ENCODE measurements at places on chromosomes 12 and 14.

DNA sequence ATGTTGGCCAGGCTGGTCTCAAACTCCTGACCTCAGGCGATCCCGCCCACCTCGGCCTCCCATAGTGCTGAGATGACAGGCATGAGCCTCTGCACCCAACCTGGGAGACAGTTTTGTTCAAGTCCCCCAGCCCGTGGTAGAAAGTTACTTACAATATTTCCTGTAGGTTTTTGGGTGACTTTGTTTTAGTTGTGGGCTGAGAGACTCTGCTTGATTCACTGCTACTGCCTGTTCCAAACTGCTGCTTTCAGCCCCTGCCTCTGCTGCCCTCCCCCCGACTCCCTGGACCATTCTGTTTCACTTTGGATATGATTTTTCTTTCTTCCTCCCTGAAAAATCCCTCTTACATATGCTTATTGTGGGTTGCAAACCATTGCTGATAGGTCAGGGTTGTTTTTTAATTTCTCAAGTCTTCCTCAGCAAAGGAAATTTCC lies 13.4 kb upstream of the PCNX1 start:
- no peak for DNase-seq

GRCh38 chr12:2029851-2030250 lies 22.9 kb upstream of the CACNA1C start:
- no peak for DNase-seq

GRCh38 chr12:5480938-5481303 lies 49.0 kb downstream of the NTF3 start:
- peak; percentile 55 for DNase-seq

DNA sequence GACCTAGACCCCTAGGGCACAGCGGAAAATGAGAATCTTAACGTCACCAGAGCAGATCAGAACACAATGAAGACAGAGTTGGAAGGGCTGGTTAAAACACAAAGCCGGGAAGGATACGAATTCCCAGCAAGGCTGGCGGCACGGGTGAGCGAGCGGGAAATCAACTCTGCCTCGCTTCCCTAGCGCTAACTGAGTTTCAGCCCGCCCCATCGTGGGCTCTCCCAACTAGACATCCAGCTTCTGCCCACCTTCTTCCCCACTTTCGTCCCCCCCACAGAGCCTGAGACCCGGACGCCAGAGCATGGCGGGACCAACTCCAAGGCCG lies 377 bp downstream of the CCNT1 start:
- DNase-seq, result no peak

- no peak for DNase-seq
Measured at GRCh38 chr14:58430156-58430555, 2.6 kb downstream of the KIAA0586 start.

- DNase-seq, result no peak
Measured at GRCh38 chr14:24911324-24912109, 138.4 kb downstream of the STXBP6 start.

DNA sequence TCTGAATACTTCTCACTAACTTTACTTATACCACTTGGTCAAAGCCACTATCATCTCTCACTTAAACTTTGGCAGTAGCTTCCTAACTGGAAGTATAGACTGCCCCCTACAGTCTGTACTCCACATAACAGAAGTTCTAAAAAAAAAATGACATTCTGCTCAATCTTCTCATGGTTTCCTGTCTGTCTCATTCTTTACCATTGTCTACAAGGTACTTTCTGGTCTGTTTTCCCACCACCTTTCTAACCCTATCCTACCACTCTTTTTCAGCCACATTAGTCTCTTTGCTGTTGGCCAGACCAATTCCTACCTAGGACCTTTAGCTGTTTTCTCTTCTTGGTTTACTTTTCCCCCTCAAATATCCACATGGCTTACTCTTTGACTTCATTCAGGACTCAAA lies 14.7 kb downstream of the CPSF6 start:
- peak; percentile 79 for DNase-seq

- no peak for DNase-seq
Measured at GRCh38 chr14:91315844-91316267, 71.4 kb upstream of the GPR68 start.

- DNase-seq, result no peak
Measured at GRCh38 chr14:24669651-24670050, 35.7 kb upstream of the GZMB start.

DNA sequence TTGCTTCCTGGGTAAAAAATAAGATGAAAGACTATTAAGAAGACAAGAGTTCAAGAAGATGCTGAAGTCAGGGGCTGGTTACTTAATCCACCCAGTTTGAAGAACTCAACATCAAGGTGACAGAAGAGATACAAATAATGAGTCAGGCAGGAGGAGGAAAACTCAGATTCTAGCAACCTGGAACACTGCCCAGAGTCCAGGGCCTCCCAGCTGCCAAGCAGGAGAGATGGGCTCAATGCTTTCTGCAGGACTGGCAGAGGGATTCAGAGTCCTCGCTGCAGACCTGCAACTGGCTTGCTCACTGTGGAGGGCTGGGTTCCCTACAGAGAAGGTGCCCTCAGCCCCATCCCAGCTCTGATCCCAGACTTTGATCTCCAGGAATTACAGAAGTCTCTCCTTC lies 28.6 kb upstream of the CEBPE start:
- no peak for DNase-seq

DNA sequence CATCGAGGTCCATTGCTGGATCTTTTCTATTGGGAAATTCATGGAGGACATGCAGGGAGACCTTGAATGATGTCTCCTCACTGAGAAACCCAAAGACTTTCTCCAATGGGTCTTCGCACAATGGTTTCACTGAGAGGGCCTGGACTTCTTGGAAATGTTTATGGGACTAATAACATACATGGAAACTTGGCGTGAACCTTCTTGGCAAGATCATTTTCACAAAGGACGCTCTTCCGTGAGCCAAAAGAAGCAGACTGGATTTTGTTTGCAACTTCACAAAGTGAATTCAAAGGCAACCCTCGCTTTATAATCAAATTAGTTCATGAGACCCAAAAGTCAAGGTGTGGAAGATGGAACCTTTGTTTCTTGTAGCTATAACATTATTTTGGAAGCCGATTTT lies 154.4 kb downstream of the TMEM132C start:
- DNase-seq, result no peak

DNA sequence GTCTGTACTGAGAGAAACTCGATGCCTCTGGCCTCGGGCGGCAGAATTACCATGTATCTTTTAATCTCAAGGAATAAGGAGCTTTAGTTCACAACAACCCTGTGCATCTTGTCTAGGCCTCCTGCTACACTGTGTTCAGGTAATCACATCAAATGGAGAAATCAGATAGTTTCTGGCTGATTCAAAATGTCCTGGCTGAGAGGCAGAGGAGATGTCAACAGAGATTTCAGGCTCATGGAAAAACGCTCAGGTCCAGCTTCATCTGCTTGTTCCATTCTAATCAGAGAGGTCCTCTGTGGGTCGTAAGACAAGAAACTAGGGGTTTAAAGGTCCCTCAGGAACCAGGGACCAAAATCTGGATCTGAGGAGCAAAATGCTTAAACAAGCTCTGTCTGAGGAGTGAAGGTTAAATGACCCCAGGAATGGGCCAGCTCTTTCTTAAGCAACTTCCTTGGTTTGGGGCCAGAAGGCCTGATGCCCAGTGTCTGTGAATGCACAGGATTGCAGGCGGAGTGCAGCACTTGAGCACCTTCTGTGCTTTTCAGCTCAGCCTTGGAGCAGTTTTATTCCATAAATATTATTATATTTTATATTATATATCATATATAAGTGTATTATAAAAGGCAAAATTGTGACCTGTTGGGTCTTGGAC lies 170.2 kb upstream of the PRICKLE1 start:
- DNase-seq, result no peak

DNA sequence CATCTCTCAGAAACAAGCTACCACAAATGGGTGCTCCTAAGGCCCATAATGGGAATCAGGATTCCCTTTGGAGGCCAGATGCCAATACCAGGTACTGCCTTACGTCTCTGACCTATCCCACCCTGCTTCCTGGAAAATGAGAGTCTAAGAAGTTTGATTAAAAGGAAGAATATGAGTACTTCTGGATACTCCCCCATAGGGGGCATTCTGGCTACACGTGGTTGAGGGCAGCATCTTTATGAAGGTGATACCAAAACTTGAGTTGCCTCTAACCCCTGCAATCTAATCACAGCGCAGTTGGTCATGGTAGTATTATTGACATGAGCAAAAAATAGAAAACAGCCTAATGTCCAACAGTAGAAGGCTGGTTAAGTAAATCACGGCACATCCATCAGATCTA lies 184.2 kb upstream of the LHX5 start:
- DNase-seq, result no peak

DNA sequence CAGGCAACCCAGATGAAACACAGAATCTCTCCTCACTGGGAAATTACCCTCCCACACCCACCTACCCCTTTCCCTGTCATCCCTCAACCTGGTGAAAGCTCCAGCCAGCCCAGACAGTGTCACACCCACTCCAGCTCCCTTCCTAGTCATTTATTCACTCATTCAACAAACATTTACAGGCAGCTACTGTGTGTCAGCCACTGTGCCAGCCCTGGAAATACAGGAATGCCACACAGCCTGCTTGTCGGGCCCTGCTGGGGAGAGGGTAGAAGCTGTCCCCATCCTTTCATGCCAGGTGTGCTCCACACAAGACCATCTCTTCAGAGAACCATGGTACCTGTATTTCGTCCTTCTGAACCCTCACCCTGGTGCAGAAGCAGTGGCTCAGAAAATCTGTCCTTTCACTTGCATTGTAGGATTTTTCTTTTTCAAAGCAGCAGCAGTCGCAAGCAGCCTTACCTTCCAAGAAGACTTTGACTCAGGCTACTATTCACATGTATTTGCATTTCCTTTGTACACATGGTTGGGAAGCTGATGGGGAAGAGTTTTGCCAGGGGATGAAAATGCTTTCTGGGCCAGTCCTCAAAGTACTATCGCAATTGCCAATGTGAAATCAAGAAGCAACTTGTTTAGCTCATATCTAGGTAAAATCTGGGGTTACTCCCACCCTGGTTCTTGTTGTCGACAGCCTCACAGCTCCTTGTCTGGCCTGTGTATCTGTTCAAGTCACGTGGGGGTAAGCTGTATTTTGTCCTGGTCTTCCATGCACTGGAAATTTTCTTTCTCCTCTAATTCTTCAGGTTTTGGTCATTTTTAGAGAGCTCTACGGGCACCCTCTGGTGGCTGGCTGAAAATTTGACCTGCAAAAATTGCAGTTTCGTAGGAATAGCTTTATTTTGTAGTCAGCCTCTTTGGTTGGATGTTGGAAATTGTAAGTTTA lies 147.4 kb upstream of the EGLN3 start:
- peak; percentile 54 for DNase-seq

DNA sequence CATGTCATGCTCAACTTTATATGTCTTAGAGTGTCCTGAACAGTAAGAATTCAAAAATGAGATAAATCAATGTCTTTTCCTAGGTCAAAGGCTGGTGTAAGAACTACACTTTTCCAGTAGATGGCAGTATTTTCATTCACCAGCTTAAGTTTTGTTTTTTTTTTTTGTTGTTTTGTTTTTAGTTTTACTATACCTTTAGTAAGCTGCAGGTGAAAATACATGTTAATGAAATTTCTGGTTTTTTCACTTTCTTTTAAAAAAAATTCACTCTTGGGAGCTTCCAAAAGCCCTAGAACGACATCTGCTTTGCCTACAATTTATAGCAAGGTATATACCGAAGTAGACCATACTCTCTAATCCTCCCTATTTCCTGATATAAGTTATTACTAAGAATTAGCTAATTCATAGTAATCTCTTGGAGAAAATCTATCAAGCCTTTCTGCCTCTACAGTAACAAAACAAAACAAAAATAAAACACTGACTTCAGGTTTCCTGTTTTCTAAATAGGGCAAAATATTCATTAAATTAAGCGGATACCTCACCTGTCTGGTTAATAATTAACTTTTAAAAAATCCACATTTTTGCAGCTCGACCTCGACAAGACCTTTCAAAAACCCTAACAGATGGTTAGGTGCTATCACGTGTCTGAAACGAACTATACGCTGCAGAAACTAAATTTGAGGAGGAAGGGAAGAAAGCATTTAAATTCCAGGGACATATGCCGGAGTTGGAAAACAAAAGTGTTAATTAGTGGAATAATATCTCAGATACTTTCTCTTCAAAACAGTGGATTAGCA lies 2.7 kb upstream of the SAMD4A start:
- peak; percentile 63 for DNase-seq

- DNase-seq, result no peak
Measured at GRCh38 chr12:5626151-5626550, 194.2 kb downstream of the NTF3 start.

DNA sequence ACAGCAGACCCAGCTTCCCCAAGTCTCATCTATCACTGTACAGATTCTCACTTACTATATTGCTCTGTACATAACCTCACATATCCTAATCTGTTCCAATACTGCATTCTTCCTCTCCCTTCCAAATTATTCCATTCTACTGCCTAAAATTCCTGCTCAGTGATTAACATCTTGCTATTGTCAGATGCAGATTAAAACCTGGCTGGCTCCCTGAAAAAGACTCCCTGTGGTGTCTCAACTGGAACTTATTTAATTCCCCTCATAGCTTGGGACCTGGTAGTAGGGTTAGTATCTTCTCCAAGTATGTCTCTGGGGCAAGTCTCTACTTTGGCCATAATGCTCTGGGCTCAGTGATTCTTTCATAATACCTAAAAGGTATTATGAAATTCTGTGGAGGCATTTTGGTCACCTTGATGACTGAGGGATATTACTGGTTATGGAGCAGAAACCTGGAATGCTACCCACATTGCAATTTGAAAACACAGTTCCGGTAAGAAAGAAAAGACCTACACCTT lies 55.8 kb downstream of the PAWR start:
- DNase-seq, result peak; percentile 68

DNA sequence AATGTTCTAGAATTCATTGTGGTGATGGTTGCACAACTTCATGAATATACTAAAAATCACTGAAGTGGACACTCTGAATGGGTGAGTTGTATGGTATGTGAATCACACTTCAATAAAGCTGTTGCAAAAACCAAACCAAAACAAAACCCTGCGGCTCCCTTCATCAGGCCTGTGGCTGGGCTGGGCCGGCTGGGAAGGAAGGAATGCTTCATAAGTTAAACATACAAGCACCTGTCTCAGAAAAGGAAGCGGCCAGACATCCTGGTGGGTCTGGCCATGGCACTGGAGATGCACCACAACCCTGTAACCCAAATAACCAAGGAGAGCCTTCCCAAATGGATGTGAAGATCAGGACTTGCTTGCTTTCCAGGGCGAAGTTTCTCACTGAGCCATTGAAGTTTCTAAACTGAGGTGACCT lies 34.9 kb downstream of the TTC7B start:
- no peak for DNase-seq

DNA sequence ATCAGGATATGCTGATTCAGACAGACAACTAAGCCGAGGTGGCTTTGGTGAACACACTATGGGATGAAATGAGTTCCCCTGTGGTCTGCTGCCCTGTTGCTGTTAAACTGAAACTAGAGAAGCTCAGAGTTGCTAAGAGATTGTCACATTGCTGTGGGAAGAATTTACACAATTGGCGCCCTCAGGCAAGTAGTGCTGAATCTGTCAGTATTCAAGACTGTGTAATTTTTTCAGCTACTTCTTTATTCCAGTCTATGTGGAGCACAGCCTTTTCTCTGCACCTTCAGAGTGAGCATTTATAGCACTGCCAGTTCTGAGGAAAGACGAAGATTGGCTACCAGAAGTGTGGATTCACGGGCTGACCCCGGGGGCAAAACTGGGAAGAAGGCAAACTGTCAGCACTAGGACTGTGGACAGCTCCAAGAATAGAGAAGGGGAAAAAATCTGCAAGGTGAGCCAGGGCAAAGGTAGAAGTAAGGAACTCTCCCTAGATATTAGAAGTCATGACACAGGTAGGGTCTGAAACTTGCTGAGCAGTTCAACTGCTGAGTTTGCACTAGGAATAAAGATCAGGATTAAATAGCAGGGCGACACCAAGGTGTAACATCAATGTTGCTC lies 218.8 kb upstream of the TMPO start:
- peak; percentile 68 for DNase-seq

GRCh38 chr12:127548123-127548553 lies 718.8 kb upstream of the TMEM132C start:
- peak; percentile 5 for DNase-seq

- peak; percentile 77 for DNase-seq
Measured at GRCh38 chr12:61993734-61994345, 266.4 kb upstream of the USP15 start.
